Hematopoietic multipotent progenitor cell (in vitro differentiated cells): ENCODE measurements at places on chromosomes 11 and 22. TPM values are rescaled to one million over a fixed set of nuclear protein-coding genes. Genes with fewer than 3 reads are reported as not detected.

MPZL3 gene
- 2.2 TPM for total RNA-seq

C1QTNF4 gene
- total RNA-seq = 97.2 TPM

OR9I1 gene
- total RNA-seq = not detected

APOC3 gene
- total RNA-seq = not detected

- DNase-seq = no peak
Observed at GRCh38 chr22:23388517-23388890, 191.6 kb downstream of the IGLL1 start.

DNA sequence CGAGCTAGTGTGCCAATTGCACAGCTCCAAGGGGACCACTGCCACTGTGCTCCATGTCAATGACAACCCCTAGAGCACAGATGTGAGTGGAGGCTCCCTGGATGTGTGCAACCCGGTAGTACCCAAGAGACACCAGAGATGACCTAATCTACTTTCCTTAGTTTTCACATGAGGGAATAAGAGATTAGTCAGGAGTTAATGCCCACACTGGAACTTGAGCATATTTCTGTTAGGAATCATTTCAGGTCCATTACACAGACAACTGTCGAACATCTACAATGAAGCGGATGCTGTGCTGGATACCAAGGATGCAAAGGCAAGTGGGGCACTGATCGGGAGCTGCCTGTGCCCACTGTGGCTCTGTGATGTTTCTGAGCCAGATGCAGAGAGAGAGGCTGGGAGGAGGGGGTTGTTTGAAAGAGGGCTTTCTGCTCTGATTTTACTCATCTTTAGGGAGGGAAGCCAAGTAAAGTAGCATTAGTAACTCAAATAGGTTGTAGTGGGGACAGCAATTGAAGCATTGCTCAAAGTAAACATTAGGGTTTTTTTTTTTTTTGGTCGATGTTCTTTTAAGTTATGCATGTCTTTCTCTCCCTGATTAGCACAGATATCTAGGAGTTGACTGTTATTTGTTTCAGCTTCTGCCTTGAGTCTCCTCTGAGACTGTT is 82.5 kb upstream of the SORL1-AS1 start:
- no peak for DNase-seq

DNA sequence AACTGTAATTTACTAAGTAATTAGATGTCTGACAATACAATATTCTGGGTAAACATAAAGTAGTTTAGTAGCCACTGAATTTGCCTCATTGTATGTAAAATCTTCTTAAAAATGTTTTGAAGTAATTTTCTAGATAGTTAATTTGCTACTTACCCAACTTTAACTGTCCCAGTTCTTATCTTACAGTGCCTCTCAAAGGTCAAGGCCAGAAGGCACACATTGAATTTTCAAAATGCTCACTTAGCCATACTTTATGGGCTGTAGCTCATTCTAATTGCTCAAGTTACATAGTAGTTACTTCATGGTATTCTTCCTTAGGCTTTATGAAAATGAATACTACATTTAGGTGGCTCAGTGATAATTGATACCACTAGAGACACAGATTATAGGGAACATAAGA is 666.6 kb downstream of the CNTN5 start:
- DNase-seq = no peak

DNA sequence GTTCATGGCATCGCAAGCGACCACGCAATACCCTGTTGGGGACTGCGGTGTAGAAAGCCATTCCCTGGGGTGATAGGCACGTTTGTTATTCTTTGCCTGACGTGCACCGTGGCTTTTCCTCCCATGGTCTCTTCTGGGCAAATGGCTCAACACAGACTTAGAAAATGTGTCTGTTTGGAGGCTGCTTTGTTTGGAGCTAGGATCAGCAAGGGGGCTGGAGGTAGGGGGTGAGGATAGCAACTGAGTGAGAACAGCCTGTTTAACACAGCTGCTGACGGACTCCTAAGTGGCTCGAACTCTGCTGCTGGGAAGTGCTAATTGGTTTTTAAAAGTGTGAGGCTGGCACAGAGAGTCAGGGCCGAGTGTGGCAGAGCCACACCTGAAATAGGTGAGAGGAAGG is 16.1 kb upstream of the CHRM4 start:
- DNase-seq = no peak
